A549 treated with ZK216348 at 1 μM for 4 hours (cell line): ENCODE measurements at places on chromosomes 1 and 21. TPM values are rescaled to one million over a fixed set of nuclear protein-coding genes. Genes with fewer than 3 reads are reported as not detected.

Gene DPYD
- 1.2 to 2.3 TPM (median 1.6 TPM) in 5 replicates for total RNA-seq

Gene RUNX1
- 6.5 to 11.3 TPM (median 8.6 TPM) in 5 replicates for total RNA-seq

Gene RBP7
- 4.5 to 11.2 TPM (median 5.1 TPM) in 5 replicates for total RNA-seq

Gene TTC22
- not detected in 5 replicates for total RNA-seq

Gene AMY1B
- not detected in 5 replicates for total RNA-seq
